ENCODE measurements at places on chromosomes 2 and 18.

GRCh38 chr2:70679259-70679658, 88.7 kb downstream of the ADD2 start:
- no peak for DNase-seq

DNA sequence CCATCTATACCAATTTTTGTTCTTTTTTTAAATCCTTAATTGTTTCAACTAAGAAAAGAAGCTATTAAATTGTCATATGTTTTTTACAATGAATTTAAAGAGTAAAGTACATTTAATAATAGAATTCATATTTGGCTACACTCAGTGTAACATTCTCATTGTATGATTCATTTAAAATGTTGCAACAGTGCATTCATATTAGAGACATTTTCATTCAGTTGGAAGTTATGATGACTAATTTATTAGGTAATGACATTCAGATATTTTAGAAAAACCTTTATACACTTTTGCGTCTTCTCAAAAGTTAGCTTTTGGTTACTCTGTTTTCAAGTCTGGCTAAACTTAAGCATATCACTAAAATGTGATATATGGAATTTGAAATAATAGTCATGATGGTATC, 887.5 kb upstream of the NRXN1 start:
- DNase-seq = no peak

DNA sequence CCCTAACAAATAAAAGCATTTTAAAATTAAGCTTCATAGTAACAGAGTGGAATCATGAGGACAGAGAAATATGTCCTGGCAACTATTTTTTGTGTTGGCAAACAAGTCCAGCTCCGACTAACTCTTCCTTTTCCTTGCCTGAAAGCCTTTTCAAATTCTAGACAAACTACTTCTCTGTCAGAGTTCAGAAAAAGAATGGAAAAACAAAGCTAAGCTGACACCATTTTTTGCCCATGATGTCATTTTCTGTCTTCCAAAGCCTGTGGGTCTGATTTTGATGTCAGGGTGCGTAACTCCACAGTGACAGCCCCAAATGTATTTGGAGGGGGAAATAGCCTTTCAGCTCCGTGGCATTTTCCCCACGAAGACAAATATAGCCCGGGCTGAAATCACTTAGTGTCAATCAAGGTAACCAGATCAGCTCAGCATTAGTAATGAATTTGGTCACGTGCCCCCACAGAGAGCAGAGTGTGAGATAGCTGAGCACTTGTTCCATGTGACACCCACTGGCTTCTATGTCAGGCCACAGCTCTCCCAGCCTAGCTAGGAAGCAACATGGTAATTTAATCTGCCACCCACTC, 233.0 kb upstream of the SIX2 start:
- no peak for DNase-seq

DNA sequence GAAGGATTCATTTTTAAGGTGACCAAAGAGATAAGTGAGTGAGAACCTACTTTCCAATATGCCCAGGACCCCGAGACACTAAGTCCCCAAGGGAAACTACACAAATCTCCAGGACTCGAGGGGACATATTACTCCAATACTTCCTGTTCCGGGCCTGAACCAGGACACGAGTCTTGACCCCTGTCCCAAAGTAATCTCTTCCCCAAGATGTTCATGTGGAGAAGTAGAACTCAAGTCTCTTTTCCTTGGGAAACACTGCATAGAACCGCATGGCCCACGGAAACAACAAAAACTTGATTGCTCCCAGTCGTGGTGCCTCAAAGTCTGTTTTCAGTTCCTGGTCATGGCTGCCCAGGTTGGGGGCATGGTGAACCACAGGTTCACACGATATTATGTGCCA, 87.2 kb upstream of the ZEB2 start:
- no peak for DNase-seq

GRCh38 chr2:102137138-102137537, 5.4 kb upstream of the IL1R1 start:
- no peak for DNase-seq

- no peak for DNase-seq
These were observed 760.4 kb downstream of the TSN start for GRCh38 chr2:122515731-122516290.

GRCh38 chr18:49344096-49344495, 116.3 kb downstream of the DYM start:
- DNase-seq = no peak

GRCh38 chr2:221704442-221704841, 132.3 kb upstream of the EPHA4 start:
- DNase-seq = no peak

Measured in HFFc6 (cell line).